Cerebellar nuclear complex (tissue), 1 donor: ENCODE measurements at places on chromosomes 3 and 15.

DNA sequence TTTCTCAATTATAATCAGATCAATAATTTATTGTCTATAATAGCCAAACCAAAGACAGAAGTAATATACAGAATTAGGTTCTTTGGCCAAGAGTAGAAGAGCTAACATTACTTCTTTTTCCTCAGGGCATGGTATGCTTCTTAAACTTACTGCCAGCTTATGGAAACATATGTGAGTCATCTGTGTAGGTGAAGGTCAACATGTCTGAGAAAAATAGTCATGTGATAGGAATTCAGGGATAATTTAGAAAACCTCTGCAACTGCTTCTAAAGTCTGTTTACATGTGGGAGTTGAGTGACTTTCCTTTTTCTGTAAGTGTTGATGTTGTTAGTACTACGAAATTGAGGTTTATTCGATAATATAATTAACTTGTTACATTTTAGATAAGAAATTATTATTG, 19.2 kb upstream of the MAP6D1 start:
- no peak for DNase-seq

- no peak for DNase-seq
Measured at GRCh38 chr3:30496066-30496966, 110.1 kb upstream of the TGFBR2 start.

DNA sequence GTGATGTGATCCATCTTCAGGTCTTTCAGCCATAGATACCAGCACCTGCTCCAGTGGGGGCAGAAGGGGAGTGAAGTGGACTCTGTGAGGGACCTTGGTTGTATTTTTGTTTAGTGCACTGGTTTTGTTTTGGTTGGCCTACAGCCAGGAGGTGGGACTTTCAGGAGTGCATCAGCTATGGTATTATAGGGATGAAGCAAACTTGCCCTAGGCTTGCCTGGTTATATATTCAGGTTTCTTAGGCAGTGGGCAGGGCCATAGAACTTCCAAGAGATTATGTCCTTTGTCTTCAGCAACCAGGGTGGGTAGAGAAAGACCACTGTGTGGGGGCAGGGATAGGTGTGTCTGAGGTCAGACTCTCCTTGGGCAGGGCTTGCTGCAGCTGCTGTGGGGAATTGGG, 337.3 kb upstream of the SGO1 start:
- no peak for DNase-seq

DNA sequence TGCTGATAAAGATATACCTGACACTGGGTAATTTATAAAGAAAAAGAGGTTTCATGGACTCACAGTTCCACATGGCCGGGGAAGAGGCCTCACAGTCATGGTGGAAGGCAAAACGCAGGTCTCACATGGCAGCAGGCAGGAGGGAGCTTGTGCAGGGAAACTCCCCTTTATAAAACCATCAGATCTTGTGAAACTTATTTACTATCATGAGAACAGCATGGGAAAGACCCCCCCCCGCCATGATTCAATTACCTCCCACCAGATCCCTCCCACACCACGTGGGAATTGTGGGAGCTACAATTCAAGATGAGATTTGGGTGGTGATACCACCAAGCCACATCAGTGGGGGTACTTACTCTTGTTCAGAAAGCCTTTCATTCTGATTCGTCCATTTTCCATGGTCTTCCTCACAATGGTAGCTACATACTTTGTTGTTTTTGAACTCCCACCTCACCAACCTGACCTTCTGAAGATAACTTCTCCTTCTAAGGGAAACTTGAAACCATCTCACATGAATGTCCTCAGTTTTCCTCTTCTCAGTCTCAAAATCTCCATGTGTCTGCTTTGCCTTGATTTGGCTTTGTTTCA, 275.6 kb upstream of the PROK2 start:
- DNase-seq = no peak

DNA sequence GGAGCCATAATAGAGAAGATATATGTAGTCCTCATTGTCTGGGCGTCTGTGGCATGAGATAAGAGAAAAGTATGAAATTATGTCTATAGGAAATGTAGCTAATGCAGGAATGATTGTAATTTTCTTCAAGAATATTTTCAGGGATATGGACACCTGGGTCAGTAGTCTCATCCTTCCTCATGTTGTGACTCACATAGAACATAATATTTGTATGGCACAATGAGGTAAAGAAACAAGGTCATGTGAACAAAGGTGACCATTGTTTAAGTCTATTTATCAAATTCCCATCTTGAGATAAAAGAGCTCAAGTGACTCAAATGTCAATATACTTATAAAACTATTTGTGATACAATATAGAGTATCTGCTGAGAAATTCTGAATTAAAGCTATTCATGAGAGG, 345.5 kb upstream of the ROBO1 start:
- no peak for DNase-seq
